ENCODE measurements at places on chromosomes 2 and 18. TPM values are rescaled to one million over a fixed set of nuclear protein-coding genes. Genes with fewer than 3 reads are reported as not detected.

DNA sequence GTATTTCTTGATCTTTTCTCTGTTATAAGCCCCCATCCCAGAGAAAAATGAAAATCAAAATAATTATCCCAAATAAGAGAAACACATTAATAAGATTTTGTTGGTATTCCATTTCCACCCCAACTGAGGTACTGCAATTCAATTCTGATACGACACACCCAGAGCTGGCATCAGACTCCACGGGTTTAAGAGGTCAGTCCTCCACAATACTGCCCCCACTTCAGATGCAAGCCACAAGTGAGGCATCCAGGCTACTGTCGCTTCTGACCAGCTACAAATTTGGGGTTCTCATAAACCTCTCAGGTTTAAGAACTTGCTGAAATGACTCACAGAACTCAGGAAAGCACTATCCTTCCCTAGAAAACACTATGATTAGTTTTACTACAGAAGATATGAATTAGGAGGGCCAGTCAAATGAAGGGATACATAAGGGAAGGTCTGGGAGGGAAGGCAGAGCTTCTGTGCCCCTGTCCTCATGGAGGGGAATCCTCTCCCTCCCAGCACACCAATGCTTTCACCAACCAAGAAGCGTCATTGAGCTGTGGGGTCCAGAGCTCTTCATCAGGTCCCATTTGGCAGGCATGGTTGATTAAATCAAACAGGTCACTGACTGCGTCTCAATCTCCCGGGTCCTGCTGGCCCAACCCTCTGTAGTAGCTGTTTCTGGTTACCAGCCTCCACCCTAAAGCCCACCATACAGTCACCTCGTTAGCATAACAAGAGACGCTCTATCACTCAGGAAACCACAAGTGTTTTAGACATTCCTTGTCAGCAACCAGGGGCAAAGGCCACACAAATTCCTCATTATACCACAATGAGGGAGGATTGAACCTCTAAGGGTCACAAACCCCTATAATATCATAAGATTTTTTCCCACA, 46.2 kb downstream of the IWS1 start:
- peak; percentile 79 for DNase-seq

The GAREM1 gene
- total RNA-seq, result 5.1 TPM

The TTC31 gene
- 41.1 TPM for total RNA-seq

- peak; percentile 16 for DNase-seq
Observed at GRCh38 chr2:195575879-195576401, 81.1 kb upstream of the SLC39A10 start.

All from neural progenitor cell (in vitro differentiated cells).